ENCODE measurements at places on chromosomes 1 and 21.

DNA sequence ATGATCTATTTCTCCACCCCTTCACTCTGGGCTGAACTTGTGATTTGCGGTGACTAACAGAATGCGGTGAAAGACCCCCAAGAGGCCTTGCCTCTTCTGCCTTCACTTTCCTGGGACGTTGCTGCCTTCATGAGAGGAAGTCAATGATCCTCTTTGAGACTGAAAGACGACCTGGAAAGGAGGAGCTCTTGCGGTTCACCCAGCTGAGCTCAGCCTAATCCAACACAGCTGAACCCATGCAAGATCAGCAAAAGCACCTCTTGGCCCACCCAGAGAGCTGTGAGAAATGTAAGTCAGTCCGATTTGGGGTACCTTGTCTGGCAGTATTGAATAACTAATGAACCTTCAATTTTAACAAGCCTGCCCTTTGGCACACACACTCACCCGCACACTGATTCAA is 767.4 kb upstream of the TPTE start:
- DNase-seq, result no peak

- DNase-seq, result no peak
Measured at GRCh38 chr1:101451888-101452287, 215.1 kb downstream of the S1PR1 start.

DNA sequence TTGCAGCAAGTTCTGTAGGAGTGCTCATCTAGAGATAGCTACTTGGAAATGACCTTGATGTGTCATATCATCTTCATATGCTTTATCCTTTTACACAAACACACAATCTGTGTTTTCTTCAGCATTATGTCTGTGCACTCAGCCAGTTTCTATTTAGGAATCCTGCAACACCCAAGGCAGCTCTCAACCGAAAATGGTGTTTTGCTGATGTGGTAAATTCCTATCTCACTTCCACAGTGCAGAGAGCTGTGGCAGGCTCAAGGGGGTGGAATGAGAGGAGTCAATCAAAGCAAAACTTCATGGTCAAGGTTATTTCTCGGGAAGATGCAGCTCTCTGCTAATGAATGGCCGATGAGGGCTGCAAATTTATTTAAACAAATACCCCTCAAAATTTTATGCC is 59.3 kb downstream of the IGSF5 start:
- no peak for DNase-seq

DNA sequence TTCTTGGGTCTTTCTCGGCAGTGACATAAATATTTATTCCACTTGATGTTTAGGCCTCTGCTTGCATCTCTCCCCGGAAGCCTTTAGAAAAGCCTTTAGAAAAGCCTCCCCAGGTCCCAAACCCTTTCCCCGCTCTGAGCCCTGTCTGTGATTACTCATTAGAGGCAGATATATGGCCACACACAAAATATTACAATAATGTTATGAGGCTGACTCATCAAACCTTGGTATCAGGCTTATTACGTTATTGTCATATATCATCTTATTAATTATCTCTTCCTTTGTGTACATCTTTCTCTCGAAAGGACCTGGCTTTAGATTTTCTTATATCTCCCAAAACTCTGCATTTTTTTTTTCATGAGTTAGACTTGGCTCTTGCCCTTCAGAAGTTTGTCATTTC is 69.5 kb downstream of the FGGY start:
- DNase-seq, result no peak

DNA sequence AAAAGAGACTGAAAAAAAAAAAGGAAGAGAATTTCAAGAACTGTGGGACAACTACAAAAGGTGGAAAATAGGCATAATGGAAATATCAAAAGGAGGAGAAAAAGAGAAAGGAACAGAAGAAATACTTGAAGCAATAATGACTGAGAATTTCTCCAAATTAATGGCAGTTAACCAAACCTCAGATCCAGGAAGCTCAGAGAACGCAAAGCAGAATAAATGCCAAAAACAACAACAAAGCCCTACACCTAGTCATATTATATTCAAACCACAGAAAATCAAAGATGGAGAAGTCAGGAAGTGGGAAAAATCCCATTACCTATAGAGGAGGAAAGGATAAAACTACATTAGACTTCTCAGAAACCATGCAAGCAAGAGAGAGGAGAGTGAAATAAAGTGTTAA is 20.7 kb upstream of the AHCYL1 start:
- no peak for DNase-seq

DNA sequence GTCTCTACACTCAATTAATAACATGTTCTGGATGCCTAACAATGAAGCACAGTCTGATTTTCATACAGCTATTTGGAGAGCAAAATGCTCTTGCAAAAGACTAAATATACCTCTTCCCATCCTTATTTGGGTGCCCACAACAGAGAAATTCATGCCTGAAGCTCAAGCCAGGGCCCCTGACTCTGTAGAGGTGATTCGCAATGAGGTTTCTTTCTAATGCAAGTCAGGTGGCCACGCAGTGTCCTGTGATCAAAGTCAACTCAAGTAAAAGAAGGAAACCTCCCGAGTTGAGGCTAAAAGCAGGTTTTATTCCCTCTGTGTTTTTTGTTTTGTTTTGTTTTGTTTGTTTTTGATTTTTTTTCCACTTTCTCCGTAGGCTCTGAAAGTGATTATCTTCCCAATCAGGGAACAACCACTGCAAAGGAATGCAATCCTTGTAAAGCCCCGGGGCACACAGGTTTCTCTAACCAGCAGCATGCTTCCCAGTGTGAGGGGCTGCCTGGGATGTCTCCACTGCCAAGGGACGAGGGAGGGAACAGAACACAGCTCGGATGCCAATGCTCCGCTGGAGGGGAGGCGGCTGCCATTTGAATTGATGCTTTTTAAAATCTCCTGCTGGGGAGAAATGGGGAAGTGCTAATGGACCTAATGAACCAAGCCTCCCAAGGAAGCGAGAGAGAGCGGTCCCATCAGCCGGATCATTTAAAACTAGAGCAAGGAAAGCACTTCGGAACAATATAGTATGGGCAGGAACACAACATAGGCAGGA is 73.8 kb upstream of the SSX2IP start:
- no peak for DNase-seq

- no peak for DNase-seq
Measured at GRCh38 chr1:1437033-1437903, 1.8 kb downstream of the VWA1 start.
